ENCODE measurements at places on chromosomes 1 and 21.
A peak's percentile ranks its signal among the peaks of the same experiment; 100 is the strongest.

DNA sequence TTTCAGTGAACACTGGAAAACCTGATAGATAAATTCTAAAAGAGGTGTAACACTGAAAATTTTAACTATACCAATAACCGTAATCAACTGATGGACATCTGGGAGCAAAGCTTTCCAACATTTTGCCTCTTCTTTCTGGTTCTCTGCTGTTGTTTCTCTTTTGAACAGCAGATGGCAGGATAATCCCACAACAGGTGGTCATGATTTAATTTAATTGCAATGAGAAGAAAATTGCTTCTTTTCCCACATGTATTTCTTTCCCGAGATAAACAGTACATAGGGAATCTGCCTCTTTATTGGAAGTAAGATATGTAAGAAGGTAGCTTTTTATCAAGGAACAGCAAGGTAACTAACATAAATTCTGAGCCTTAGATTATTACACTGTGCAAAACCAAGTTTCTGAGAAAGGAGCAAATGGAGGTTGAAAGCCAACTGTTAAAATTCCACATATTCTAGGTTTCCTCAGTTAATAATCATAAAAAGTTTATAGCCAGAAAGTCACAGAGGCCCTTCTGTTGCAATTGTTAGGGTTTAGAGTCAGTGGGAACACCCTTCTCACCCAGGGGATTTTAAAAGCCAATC is 72.9 kb downstream of the RPS6KA1 start:
- peak; percentile 64 for DNase-seq

GRCh38 chr1:53079251-53079650 is 17.2 kb downstream of the PODN start:
- DNase-seq = no peak

GRCh38 chr1:43632135-43632670 is 17.7 kb upstream of the KDM4A start:
- no peak for DNase-seq

DNA sequence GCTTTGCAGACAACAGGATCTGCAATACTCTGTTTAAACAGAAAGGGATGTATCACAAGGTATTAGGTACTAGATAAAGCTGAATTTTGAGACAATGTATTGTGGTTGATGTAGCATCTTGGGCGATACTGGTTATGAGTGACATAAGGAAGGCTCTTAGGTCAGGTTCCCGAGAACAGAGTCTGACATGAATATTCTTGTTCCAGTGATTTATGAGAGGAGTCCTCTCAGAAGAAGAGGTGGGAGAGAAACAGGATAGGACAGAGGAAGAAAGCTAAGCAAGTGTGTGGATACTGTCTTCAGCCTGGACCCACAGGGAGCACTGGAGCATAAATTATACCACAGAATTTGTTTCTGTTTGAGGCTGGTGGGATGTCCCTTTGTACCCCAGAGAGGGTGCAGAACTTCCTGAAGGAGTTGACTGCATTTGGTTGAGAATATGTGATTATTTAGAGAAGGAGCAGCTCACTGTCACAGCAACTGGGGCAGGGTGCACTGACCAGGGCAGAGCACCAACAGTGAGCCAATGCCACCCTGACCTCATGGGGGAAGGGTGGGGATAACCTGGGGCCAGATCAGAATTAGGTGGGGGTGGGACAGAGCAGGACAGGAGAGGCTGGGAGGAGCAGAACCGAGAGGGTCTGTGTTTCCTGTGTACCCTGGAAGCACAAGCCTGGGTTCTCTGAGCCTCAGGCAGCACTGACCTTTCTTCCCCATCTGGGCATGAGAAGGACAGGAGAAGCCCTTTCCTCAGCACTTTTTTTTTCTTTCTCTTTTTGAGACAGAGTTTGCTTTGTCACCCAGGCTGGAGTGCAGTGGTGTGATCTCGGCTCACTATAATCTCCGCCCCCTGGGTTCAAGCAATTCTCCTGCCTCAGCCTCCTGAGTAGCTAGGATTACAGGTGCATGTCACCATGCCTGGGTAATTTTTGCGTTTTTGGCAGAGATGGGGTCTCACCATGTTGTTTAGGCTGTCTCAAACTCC is 36.3 kb upstream of the SLC6A9 start:
- DNase-seq = no peak

- DNase-seq = no peak
These were observed 15.4 kb upstream of the CD2 start for GRCh38 chr1:116738673-116739370.

DNA sequence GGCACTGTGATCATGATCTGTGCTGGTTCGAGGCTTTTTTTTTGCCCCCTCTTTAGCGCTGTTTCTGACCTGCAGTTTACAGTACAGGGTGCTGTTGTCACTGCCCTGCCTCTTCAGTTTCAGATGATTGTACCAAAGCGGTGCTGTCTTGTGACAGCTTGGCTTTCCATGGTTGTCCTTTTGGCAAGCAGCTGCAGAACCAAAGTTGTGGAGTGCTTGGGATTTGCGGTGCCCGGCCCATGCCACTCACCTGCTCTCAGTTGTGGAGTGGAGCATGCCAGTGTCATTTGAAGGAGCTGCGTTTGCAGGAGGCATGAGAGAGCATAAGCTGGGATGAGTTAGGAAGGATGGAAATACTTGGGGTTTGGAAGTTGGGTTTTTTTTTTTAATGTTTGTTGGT is 48.4 kb downstream of the DOP1B start:
- DNase-seq = no peak

- DNase-seq = no peak
These were observed 284.5 kb downstream of the PTPRU start for GRCh38 chr1:29520571-29521437.
